Stimulated activated CD4-positive, alpha-beta T cell treated with anti-CD3 and anti-CD28 coated beads, Interleukin-12 subunit alpha, Interleukin-12 subunit beta, amount 100 ng/mL, for 48 hours (primary cell): ENCODE measurements at places on chromosomes 7 and 10.

DNA sequence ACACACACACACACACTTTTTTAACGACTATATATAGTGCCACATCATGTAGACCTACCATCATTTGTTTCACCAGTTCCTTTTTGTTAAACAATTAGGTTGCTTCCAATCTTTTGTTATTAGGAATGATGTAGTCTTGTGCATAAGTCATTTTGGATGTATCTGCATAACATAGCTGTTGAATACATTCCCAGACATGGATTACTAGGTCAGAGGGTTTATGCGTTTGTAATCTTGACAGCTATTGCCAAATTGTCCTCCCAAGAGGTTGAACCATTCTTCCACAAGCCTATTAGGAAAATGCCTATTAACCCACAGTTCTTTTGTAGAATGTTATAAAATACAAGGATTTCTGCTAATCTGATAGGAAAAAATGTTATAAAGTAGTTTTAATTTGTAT, 87.3 kb downstream of the PALS2 start:
- DNase-seq = no peak

GRCh38 chr7:5500056-5500776, 76.6 kb upstream of the TNRC18 start:
- no peak for DNase-seq

DNA sequence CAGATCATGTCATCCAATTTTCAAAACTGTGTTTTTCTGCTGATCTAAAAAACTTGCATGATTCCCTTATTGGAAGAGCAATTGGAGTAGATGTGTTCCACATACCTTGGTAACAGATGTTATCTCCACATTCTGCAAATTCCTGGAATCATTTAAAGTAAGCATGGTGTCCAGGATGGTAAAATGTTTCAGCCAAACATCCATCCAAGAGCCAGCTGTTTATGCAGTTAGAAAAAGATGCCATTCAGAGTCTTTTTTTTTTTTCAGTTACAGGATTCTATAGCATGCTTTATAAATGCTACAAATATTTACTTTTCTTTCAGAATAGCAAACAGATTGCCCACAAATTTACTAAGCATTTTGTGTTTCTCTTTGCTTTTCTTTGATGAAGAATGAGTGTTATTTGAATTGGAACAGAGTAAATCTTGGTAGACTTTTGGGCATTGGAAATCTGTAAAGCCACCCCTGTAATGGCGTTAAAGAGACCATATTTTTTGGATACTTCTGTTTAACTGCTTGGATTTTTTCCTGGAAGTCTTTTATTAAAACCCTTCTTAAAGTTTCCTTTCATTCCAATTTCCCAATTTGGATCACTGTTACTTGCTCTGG, 149.8 kb downstream of the GNAT3 start:
- DNase-seq = no peak

DNA sequence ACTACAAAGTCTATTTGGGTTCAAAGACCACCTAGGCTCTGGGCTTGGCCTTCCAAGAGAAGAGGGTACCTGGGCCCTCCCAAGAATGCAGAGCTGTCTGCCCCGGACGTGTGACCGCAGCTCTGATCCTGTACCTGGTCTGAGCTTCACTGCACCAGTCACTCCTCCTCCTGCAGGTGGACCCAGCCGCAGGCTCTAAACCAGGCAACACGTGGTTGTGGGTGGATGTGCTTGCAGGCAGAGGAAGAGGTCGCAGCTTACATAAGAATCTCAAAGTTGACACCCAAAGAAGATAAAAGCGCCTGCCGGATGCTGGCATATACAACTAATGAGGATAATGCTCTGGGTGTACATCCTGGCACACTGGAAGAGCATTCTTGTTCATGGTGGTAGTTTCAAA, 9.4 kb upstream of the PFKP start:
- no peak for DNase-seq

- no peak for DNase-seq
These were observed 41.2 kb downstream of the PAX2 start for GRCh38 chr10:100786591-100786990.

DNA sequence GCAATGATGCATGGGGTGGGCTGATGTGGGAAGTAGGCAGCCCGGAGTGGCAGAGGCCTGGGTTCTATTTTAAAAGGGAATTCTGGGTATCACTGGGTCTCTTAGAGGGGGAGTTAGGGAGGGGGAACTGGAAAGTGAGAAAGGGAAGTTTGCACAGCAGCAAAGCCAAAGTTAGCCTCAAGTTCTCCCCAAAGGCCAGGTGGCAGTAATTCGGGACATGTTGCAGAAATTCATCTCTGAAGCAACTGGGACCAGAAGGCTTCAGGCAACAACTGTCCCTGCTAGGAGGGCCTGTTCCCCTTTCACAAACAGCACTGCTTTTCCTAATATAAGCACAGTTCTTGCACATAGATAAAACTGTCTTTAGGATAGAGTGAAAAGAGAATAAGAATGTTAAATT, 67.4 kb downstream of the NOD1 start:
- DNase-seq = no peak

GRCh38 chr10:45354261-45354660, 19.8 kb upstream of the ALOX5 start:
- no peak for DNase-seq

DNA sequence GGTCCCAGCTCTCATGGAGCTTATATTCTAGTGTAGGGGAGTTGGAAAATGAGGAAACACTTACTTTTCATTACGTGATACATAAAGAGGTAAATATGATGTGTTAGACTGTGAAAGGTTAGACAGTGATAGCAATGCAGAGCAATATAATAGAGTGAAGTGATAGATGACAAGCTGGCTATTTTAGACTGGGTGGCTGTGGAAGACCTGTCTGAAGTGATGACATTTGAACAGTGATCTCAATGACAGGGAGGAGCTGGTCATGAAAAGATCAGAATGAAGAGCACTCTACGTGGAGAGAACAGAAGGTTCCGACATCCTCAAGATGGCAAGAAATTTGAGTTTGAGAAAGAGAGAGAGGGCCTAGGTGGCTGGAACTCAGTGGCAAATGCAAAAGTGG, 118.9 kb upstream of the MKLN1 start:
- no peak for DNase-seq
